ENCODE measurements at places on chromosomes 11 and 22.

DNA sequence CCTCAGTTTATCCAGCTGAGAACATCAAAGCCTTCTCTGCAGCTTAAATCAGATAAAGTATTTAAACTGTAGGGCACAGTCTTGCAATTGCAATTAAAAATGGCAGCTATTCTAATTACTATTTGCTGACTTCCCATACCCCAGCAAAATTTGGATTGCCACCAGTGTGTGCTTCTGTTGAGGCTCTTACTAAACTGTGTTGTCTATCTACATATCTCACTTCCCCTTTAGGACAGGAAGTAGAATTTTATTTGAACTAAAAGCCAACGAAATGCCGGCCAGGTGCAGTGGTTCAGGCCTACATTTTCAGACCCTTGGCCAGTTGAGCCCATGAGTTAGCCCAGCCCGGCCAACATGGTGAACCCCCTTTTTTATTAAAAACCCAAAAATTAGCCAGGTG, 7.1 kb downstream of the SAA4 start:
- peak; percentile 71 for DNase-seq

DNA sequence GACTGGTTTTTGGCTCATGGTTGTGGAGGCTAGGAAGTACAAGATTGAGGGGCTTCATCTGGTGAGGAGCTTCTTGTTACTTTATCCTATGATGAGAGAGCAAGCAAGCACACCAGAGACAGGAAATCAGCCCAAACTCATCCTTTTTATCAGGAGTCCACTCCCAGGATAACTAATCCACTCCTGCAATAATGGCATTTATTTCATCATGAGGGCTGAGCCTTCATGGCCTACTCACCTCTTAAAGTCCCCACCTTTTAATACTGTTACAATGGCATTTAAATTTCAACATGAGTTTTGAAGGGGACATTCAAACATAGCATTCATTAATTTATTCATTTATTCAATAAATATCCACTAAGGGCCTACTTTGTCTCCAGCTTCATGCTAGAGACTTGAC, 60.9 kb downstream of the PARVA start:
- DNase-seq = no peak

GRCh38 chr22:46240506-46240905, 9.6 kb downstream of the CDPF1 start:
- DNase-seq = no peak

DNA sequence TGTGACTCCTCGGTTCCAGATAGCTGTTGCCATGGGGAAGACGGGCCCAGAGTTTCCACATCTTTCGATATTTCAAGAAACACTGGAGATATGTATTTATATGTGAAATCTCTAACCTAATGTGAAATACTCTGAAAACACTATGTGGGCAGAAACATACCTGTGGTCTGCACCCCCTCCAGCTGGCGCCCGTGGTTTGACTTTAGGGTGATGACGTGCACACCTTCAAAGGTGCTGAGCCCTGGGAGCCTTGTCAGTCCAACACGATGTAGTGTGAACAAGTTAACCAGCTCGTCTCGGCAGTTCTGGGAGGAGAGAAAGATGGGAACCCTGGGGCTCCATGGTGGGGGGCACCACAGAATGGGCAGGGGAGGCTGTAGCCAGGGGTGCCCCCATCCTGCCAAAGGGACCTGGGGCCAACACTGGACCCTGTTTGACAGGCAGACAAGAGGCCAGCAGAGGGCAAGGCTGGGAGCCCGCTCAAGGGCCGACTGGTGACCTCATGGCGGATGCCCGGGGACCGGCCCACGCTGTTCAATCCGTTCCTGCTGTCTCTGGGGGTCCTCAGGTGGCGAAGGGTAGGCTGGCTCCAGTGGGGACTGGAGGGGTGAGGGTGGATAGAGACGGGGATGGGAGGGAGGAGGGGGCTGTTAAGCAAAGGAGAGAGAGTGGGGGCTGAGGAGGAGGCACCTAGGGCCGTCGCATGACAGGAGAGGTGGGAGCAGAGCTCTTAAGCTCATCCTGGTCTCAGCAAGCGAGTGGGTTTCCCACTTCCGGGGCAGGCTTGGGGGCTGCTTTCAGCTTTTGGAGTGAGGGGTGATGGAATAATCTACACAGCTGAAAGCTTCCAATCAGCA, 43.8 kb downstream of the TRIOBP start:
- no peak for DNase-seq

- no peak for DNase-seq
Observed at GRCh38 chr11:134915212-134915611, 503.2 kb upstream of the B3GAT1 start.

DNA sequence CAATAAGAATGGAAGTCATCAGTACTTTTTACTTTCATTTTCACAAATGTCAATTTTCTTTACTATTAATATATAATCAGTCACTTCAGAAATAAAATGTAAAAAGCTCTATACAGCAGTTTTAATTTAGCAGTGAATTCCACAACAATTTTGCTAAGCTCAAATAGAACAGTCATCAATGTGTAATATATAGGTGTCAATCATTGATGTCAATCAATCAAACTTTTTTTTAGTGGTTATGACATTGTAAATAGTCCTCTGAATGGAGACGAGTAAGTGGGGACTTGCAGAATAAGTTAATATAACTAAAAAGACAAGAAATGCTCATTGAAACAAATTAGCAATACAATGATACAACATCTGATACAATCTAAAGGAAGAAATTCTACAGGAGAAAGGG, 327.4 kb downstream of the GUCY1A2 start:
- no peak for DNase-seq

GRCh38 chr11:123203934-123204333, 8.9 kb upstream of the CLMP start:
- DNase-seq = no peak

DNA sequence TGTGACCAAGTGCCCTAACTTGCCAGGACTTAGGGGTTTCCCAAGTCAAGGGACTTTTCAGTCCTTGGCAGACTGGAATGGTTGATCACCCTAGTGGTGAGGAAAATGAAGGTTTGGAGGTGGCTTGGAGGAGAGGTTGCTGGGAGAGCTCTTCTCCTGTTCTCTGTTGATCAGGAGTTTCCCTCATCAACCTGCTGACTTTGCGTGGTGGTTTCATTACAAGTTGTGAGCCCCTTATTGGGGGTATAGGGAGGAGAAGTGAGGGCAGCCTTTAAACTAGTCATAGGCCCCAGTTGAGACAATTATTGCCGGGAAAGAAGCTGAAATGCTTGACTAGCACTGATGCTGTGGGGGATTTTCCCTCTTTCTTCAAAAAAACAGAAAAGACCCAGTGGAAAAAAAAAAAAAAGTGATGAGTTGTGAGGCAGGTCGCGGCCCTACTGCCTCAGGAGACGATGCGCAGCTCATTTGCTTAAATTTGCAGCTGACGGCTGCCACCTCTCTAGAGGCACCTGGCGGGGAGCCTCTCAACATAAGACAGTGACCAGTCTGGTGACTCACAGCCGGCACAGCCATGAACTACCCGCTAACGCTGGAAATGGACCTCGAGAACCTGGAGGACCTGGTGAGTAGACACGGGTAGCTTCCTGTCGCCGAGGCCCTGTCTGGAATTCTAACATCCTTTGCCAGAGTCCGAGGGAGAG, at the start of gene CXCR5:
Gene CXCR5, plus strand, starts transcription at position 525 of the 704 bp plus-strand sequence. Its CDS starts 50 bp downstream, at position 575.
- peak; percentile 71 for DNase-seq

GRCh38 chr11:33109294-33109895, 51.9 kb downstream of the CSTF3 start:
- no peak for DNase-seq

- no peak for DNase-seq
Observed at GRCh38 chr11:28559492-28559891, 451.3 kb downstream of the METTL15 start.

- DNase-seq = no peak
Observed at GRCh38 chr11:47453365-47453764, 4.4 kb upstream of the RAPSN start.

DNA sequence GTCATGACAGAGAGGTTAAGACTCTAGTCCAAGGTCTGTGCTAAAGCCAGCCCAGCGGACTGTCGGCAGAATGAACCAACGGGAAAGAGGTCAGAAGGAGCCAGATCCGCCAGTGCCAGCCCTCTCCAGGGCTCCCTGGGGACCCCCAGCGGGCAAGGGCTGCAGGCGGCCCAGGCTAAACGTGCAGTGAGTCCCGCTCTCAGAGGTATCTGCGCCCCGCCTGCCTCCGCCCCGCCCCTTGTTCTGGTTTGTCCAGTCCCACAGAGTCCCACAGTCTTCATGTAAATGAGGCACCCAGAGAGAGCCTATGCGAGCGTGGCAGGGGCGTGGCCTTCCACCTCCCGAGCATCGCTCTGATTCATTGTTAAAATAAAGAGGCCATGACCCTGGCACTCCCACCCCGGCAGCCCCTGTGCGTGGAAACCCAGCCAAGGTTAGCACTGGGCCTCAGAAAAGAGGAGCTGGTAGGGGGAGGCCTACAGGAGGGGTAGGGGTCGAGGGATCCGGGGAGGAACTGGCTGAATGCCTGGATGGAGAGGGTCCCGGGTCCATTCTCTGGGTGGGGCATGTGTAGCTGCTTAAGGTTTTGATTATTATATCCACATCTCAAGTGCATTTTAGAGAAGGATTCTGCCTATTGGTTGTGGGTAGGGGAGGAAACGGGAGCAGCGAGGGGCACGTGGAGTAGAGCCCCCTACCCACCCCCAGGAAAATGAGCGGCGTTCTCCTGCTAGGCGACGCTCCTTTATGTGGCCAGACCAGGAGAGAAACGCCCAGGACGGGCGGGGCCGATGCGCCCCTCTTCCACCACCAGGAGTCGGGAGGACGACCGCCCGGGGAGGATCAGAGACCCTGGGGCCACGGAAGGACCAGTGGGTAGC, at the start of gene TRIOBP:
Gene TRIOBP, plus strand, starts transcription at position 392 of the 881 bp plus-strand sequence. CDS start 4,318 bp downstream, outside the sequence.
- peak; percentile 87 for DNase-seq

DNA sequence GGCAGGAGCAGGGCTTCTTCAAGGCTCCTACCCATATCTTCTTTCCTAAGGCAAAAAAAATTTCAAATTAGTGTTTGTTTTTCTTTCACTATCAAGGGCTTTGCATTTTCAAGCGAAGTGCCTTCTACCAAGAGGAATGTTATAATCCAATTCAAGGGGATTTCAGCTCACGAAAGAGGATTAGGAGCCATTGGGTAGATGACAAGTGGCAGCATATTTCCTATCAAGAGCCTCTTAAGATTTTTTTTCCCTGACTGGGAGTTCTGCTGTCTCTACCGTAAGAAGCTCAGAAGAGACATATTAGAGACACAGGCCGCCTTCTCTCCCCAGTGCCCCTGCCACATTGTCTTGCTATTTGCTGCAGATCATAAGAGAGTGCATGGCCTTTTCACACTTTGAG, 55.9 kb upstream of the BMAL1 start:
- no peak for DNase-seq

DNA sequence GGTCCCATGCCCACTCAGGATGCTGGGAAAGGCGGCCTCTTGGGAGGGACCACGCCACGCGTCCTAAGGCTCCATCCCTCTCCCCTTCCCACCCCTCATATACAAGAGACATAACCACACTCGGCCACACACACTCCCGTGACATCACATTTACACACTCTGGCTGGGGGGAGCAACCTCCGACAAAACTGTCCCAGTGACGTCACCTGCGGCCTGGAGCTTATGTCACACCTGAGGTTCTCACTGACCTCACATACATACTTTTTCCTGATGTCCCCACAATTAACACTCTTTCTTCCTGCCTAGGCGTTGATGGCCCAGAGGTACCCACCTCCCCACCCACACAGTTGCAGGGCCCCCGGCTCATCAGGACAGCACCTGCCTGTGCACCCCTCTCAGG, 1.9 kb downstream of the ELFN2 start:
- no peak for DNase-seq

DNA sequence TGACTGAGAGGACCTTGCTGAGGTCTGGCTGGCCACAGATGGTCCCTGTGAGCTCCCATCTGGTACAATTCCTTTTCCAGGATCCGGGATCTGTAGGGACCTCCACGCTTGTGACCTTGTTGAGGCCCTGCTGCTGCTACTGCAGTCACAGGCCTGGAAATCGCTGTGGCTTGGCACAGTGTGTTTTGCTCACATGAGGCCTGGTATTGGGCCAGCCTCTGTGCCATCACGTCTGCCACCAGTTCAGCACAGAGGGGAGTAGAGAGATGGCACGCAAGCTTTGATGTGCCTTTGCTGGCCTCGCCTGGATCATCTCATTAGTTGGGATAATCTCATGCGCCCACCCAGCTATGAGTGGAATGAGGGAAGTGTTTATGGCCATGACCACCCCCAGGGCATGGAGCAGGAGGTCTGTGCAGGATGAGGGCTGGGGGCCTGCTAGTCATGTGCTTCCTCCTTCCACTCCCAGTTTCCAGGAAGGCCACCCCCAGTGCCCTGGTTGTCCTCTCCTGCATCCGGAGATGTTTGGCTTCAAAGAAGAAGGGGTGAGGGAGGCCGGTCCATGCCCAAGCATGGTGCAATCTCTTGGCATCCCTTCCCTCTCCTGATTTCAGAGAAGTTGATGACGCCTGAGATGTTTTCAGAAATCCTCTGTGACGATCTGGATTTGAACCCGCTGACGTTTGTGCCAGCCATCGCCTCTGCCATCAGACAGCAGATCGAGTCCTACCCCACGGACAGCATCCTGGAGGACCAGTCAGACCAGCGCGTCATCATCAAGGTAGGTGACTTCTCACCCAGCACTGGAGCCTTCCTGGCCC, 22.4 kb downstream of the DERL3 start:
- no peak for DNase-seq

DNA sequence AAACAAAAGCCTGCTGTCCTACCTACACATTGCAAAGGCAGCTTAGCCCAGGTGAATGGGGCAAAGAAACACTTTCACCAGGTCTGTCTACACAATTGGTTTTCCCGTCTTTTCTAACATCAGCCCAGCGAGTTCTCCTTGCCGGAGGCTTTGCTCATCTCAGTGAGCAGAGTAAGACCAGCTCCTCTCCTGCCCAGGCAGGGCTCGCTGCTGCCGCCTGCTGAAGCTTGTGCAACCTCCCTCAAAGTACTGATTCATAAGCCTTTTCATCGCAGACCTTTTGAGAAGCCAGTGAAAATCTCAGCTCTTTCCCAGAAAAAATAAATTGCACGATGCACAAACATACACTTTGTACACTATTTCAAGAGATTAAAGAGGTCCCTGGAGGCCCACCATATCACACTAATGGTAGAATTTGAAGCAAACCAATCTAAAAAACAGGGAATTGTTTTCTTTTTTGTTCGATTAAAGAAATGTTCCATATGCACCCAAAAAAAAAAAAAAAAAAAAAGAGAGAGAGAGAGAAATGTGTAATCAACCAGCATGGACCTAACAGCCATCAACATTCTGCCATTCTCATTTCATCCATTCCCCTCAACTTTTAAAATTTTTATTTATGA, 328.1 kb upstream of the MPPED2 start:
- peak; percentile 18 for DNase-seq

DNA sequence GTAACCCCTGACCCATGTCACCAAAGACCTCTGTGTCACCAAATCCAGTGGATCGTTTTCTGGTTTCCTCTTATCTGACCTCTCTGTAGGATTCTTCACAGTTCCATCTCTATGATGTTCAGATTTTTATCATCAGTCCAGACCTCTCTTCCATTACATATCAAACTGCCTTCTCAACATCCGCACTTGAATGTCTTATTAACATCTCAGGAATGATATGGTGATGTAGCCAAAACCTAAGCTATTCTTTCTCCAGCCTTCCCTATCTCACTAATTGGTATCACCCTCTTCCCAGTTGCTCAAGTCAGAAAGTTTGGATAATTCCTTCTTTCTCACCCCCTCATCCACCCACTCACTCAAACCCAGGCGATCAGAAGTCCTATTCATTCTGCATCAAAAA, 13.4 kb downstream of the APLNR start:
- no peak for DNase-seq

Data from GM20000 (cell line).